ENCODE measurements at places on chromosomes 12 and 14. TPM values are rescaled to one million over a fixed set of nuclear protein-coding genes. Genes with fewer than 3 reads are reported as not detected.
A peak's percentile ranks its signal among the peaks of the same experiment; 100 is the strongest.

DNA sequence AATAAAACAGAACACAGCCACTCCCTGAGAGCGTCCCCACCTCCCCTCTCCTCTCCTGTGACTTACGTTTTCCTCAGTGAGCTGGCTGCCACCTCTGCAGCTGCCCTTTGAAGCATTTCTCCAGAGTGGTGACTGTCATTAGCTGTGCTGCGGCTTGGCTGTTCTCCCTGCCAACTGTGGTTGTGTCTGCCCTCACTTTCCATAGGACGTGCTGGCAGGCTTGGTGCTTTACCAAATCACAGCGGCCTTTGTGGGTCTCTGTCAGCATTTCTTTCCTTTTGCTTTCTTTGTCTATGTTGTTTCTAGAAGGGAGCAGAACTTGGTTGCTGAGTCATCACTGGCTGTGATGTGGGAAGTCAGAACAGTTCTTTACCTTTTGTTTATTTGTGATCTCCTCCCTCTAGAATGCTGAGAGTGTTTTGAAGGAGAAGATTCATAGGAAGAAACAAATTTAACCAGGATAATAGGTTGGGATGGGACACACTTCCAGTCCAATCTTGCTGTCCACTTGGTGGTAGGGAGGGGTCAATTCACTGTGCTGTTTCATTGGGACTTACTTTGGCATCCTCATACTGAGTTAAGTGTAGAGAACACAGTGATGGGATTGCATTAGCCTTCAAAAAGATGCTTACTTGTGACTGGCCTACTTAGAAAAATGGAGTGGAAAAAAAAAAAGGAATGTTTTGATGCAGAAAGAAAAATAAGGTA is 88.2 kb downstream of the TMX1 start:
- no peak for DNase-seq

- no peak for DNase-seq
Observed at GRCh38 chr12:46916796-46917419, 91.1 kb upstream of the SLC38A4 start.

GRCh38 chr12:74624201-74624600 is 86.6 kb downstream of the ATXN7L3B start:
- DNase-seq = no peak

DNA sequence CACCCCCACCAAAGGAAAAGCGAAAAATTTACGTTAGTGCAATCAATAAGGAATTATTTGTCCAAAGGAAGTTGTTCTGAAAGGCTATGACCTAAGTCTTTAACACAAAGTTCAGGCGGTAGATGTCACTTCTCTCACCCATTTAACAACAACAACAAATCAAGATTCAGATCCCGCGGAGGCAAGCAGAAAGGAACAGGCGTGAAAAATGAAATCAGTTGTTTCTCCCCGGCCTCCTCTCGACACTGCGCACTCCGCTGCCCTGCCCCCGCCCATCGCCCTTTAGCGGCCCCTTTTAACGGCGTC is 1.4 kb downstream of the DENND5B start:
- DNase-seq = no peak

DNA sequence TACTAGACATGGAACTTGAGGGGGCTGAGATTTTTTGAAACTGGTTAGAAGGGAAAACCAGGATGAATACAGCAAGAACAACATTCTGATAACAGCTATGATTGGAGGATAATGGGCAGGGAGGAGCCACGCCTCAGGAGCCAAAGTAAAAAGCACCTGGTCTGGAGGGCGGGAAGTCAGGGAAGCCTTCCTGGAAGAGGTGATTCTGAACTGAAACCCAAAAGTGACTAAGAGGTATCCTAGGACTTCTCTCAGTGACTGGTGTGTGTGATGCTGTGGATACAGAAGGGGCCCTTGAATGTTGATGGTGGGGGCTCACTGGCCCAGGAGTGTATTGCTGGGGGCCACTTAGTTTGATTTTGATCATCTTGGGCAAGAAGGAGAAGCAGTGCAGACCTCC is 18.8 kb upstream of the GPR68 start:
- DNase-seq = no peak

GRCh38 chr12:55842681-55843429 is at the start of gene MMP19:
MMP19 (minus strand) TSS chr12:55842936; CDS start chr12:55842830, 106 bp downstream.
- DNase-seq = peak; percentile 79

DNA sequence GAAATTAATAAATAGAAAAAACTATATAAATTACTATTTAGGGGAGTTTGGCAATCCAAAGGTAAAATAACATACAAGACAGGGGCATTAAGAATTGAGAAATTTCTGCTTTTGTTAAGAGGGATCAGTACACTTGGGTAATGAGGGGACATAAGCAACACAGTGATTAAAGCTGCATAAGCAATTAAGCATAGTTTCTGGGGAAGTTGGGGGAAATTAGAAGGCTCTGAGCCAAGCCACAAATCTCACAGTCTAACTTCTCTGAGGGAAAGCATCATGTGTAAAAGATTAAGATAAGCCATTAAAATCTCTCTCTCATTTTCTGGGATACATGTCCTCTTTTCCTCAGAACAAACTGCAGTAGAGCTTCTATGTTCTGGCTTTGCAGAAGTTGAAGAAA is 533.9 kb upstream of the LRFN5 start:
- DNase-seq = no peak

- no peak for DNase-seq
Observed at GRCh38 chr12:12147111-12147510, 76.4 kb downstream of the BCL2L14 start.

DNA sequence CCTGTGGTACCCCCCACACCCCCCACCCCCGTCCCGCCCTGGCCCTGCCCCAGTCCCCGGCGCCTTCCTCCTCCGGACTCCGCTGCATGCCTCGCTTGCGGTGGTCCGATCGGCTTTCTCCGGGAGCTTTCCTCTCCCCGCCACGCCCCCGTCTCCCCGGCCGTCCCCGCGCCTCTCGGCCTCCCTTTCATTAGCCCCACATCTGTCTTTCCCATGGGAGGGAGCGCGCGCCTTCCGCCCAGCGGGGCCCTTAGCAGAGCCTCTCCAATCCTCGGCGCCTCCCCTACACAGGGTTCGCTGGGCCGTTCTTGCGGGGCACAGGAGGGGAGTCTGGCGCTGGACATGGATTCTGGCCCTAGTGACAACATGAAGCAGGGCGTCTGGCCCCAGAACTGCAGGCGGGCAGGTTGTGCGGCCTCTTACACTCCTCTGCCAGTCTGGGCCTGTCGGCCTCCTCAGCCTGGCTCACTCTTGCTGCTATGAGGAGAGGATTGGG is 1.5 kb upstream of the EFS start:
- DNase-seq = no peak

DNA sequence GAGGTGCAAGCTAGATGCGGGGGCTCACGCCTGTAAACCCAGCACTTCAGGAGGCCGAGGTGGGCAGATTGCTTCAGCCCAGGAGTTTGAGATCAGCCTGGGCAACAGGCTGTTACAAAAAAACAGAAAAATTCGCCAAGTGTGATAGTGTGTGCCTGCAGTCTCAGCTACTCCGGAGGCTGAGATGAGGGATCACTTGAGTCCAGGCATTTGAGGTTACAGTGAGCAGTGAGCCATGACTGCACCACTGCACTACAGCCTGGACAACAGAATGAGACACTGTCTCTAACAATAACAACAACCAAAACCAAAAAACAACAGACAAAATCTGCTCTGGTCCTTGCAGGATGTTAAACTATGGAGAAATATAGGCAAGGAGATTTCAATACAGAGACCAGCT is 13.9 kb downstream of the BTBD7 start:
- DNase-seq = no peak

- no peak for DNase-seq
Observed at GRCh38 chr12:4663971-4664505, 15.1 kb downstream of the NDUFA9 start.

GRCh38 chr14:93183596-93184317 is 940 bp downstream of the MOAP1 start:
- no peak for DNase-seq

DNA sequence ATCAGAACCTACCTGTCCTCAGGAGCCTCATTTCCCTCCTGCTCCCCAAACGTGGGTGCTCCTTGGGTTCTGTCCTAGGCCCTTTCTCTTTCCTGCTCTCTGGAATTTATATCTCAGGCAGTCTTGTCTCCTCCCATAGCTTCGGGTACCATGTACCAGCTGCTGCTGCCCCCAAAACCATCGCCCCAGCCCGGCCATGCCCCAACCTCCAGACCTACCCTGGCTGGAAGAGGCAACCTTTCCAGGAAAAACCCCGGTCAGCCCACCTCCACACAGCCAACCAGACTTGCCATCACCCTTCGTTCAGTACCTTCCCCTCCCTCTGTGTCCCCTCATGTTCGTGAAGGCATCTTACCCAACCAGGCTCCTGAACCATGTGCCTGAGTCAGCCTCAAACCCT is 165.1 kb downstream of the CALM1 start:
- no peak for DNase-seq

DNA sequence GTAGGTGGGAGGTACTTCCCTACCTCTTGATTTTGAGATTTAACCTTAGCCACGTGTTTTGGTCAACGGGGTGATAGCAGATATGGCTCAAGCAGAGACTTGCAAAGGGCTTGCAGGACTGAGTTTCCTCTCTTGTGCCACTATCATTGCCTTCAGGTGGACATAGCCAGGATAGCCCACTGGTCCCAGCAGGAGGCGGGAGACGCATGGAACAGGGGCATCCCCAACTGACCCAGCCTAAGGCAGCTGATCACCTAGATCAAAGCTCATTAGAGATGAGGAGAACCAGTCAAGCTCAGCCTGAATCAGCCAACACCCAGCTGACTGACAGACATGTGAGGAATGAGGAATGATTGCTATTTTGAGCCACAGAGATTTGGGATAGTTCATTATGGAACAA is 49.6 kb downstream of the CALM1 start:
- DNase-seq = peak; percentile 60

DNA sequence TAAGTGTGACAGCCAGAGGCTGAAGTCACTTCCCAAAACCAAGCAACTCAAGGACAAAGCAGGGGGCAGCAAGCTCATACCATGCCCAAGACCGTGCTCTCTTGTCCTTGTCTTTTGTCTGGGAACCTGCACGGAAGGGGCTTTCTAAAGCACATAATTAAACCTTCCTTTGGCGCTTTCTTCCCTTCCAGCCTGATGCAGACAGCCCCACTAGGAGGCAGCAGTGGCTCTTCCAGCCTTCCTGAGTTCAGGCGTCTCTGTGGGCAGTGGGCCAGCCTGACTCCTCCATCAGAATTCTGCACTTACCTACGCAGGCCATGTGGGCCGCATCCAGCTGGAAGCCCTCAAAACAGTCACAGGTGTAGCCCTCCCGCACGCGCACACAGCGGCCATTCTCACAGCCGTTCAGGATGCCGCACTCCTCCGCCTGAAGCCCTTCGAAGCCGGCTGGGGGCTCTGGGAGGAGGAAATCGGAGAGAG is 7.6 kb downstream of the ISCA2 start:
- no peak for DNase-seq

DNA sequence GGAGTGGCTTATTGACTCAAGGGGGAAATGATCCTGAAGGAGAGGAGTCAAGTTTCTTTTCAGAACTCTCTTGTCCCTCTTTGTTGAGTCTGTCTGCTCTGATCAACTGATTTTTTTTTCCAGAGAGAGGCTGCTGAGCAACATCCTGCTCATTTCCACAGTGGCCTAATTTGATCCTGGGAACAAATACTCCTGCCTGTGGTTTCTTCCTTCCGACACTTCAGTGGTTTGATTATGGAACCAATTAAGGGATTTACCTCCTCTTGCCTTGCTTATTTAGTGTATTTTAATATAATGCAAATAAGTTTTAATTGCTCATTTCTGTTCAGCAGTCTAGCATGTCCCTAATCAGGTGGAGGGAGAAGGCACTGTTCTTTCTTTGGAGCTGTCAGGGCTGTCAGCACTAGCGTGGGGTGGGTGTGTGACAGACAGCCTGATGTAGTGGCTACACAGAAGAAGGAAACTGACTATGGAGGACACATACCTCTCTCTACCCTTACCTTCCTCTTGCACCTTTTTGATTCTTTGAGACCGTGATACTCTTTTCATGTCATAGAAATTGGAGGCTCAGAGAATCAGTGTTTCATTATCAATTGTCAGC is 344.9 kb upstream of the STXBP6 start:
- DNase-seq = no peak

DNA sequence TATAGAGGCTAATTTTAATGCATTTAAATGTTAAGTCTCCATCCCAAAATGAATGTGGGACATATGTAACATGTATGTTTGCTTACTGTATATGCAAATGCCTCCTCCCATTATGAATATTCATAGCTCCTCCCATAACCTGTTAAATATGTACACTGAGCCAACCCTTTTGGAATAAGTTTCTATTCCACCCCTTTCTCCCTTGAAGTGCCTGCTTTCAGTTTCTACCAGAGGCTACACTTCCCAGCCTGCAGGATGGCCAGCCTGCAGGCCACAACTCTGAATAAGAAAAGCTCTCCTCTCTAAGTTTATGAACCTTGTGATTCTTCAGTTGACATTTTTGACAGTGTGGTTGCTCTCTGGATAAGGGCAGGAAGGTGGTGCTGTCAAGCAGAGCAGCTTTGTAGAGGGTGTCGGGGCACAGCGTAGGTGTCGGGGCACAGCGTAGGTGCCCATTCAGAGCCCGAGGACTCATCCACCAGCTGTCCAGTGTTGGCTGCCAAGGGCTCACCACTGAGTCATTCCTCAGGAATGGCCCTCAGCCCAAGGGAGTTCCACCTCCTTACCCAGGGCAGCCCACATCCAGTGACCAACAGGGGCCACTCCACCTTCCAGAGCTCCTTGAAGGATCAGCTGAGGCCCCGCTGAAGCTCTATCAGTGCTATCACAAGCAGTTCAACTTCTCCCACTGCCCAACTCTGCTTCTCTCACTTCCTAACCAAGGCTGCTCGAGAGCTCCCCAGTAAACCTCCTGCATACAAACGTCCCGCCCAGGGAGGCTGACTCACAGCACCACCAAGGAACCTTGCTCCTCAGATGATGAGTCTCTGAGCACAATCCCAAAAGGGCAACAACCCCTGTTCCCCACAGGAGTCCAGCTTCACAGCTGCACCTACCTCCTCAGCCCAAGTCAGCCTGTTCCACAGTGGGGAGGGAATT is 31.4 kb downstream of the VWF start:
- DNase-seq = peak; percentile 88

- no peak for DNase-seq
Observed at GRCh38 chr14:79658769-79659168, 552.5 kb downstream of the DIO2 start.

GRCh38 chr14:69354383-69355153 is 43.5 kb downstream of the ERH start:
- DNase-seq = no peak

KRT79 gene
- total RNA-seq = 2.4 TPM

CFAP73 gene
- total RNA-seq = not detected

ZNF410 gene
- 51.1 TPM for total RNA-seq

SLC10A1 gene
- not detected for total RNA-seq

KIF21A gene
- total RNA-seq = 19.3 TPM

MIP gene
- total RNA-seq = not detected

TEX52 gene
- total RNA-seq = not detected

FAM234B gene
- total RNA-seq = 8.0 TPM

ANKRD33 gene
- not detected for total RNA-seq

KRT72 gene
- total RNA-seq = not detected

GDF3 gene
- total RNA-seq = 0.26 TPM

CARMIL3 gene
- total RNA-seq = 0.61 TPM

SLC7A7 gene
- total RNA-seq = 25.5 TPM

C12orf50 gene
- 0.13 TPM for total RNA-seq

Data from mesenteric fat pad (tissue), 1 donor.